Frontal cortex (tissue), 4 donors: ENCODE measurements at places on chromosomes 12 and 14. TPM values are rescaled to one million over a fixed set of nuclear protein-coding genes. Genes with fewer than 3 reads are reported as not detected.

Gene ARG2
- 59.1 TPM for total RNA-seq

Gene CTDSP2
- total RNA-seq, result 14.7 TPM

Gene PCED1B
- 0.41 TPM for total RNA-seq

Gene AQP6
- total RNA-seq, result not detected

Gene NTF3
- 2.9 TPM for total RNA-seq

Gene RESF1
- 59.1 TPM for total RNA-seq

Gene PTGDR
- 0.41 TPM for total RNA-seq

Gene CACNA2D4
- not detected for total RNA-seq

Gene CD69
- total RNA-seq, result not detected

Gene CCDC38
- total RNA-seq, result not detected

Gene CLEC9A
- total RNA-seq, result not detected

Gene DAO
- not detected for total RNA-seq

Gene NKX2-1
- 0.82 TPM for total RNA-seq

Gene FOXN4
- under 0.01 TPM for total RNA-seq

Gene OASL
- not detected for total RNA-seq

Gene CMA1
- not detected for total RNA-seq

Gene TXNRD1
- 102 TPM for total RNA-seq

Gene GZMH
- total RNA-seq, result not detected

Gene RAD9B
- 1.2 TPM for total RNA-seq

Gene ACOT6
- not detected for total RNA-seq

Gene MYF6
- total RNA-seq, result 1.6 TPM

Gene TMEM63C
- total RNA-seq, result 8.6 TPM
